Hypothalamus (tissue), 51 donors: ENCODE measurements at places on chromosomes 2 and 18.

DNA sequence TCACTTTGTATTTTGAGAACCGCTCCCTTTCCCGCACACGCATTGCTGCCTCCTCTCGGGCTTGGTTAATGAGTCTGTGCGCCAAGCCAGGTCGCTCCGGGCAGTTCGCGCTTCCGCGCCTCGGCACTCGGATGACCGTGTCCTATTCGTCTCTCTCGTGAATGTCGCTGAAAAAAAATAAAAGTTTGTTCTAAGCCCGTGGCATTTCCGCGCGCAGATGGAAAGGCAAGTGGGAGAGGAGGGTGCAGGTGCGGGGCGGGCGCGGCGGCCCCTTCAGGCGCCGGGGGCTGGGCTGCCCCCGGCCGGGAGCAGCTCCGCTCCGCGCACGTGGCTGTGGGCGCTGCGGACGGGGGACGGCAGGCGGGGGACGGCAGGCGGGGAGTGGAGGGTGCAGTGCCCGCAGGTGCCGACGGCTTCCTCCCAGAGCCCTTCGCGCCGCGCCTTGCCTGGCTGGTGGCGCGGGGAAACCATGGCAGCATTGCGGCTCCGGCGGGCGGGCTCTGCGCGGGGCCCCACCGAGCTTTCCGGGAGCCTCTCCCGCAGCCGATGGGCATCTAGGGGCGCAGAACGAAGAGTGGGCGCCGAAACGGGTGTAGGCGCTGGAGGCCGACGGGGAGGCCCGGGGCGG is 159.6 kb upstream of the SIX2 start:
- no peak for DNase-seq

- no peak for DNase-seq
Measured at GRCh38 chr2:75476761-75477160, 84.0 kb downstream of the EVA1A start.

GRCh38 chr2:17652681-17653394 is 100.8 kb downstream of the SMC6 start:
- DNase-seq, result no peak

DNA sequence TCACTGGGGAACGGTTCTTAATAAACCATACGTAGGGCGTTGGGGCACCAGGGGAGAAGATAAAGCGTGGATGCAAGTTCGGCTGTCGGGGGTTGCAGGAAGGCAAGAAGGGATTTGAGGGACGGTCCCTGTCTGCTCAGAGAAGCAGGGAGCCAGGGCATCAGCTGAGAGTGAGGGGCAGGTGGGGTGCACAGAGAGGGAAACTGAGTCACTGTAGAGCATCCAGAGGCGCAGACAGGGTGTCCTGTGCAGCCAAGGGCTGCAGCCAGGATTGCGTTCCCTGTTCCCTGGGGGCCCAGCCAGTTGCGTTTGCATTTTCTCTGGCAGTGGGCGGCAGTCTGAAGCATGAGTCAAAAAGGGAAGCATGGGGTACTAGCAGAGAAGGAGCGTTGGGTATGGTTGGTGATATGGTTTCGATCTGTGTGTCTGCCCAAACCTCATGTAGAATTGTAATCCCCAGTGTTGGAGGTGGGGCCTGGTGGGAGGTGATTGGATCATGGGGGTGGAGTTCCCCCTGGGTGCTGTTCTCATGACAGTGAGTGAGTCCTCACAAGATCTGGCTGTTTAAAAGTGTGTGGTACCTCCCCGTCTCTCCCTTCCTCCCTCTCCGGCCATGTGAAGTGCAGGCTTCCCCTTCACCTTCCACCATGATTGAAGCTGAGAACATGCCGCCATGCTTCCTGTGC is 202.9 kb downstream of the NDUFA10 start:
- DNase-seq, result no peak

GRCh38 chr18:75858754-75859153 is 431.3 kb upstream of the SMIM21 start:
- DNase-seq, result no peak

- no peak for DNase-seq
Measured at GRCh38 chr2:189629531-189630453, 31.5 kb upstream of the ASNSD1 start.

DNA sequence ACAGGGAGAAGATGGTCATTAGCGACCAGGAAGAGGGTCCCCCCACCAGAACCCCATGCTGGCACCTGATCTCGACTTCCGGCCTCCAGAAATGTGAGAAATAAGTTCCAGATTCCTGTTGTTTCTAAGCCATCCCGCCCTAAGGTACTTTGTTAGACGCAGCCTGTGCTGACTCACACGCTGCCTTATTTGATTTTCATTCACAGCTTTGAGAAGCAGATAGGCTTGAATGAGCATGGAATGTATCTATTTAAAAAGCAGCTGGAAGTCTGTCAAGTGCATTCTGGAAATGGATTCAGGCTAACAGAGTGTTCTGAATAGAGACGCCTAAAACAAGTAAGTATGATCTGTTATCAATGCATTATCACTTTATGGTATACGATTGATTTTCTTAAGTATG is 8.3 kb upstream of the IL1R2 start:
- DNase-seq, result no peak

GRCh38 chr2:85579266-85579935 is 2.0 kb downstream of the VAMP8 start:
- DNase-seq, result no peak

GRCh38 chr2:73291093-73291460 is 2.3 kb downstream of the EGR4 start:
- no peak for DNase-seq

- no peak for DNase-seq
Measured at GRCh38 chr18:62345909-62346308, 20.8 kb downstream of the TNFRSF11A start.

DNA sequence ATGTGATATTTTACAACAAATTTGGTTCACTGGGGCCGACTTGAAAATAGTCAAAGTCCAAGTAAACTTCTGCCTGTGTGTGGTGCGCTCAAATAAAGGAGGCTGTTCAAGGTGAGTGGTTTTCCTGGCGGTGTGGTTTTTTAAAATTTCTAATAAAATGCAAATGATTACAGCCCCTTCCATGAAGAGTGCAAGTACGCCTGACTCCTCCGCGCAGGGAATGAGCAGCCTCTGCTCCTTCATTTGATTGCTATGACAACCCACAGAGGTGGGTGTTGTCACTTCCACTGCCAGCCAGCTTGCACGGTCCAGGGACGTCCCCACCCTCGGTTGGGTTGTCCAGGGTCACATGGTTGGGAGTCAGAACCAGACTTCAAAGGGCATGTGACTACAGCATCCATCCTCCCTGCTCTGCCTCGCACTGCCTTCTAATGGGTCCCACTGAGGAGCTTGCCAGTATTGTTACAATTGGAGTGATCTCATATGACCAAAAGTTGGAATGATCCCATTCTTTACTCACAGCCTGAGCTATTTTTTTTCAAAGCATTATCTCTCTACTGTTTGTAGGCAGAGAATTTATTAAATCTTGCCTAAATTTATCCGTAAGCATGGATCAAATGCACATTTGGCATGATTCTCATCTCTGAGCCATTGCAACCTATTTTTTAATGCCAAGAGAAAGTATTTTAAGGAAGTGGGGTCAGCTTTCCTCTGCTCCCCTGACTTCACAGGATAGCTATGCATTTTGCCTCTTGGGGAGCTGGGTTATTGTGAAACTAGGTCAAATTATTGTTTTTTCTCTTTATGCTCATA is 121.3 kb downstream of the AGAP1 start:
- DNase-seq, result peak; percentile 86

GRCh38 chr2:23753291-23754010 is 173.5 kb downstream of the ATAD2B start:
- DNase-seq, result no peak

- DNase-seq, result no peak
Measured at GRCh38 chr18:67938660-67939059, 422.1 kb upstream of the DSEL start.

DNA sequence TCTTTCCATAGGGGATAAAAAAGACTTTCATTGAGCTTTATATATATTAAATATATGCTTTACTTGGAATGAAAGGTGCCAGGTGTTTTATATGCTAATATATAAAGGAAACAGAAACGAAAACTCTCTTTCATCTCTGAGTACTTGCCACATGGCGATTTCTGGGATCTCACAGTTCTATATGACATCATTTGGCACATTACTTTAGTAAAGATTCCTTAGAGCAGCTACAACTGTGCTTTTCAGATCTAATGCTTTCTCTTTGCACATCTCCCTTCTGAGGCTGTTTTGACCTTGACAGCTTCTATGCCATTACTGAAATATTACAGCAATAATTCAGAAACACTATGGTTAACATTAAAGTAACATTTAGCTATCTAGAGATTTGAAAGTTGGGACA is 1082.9 kb upstream of the CDH2 start:
- no peak for DNase-seq

GRCh38 chr2:98347298-98348065 is 1.2 kb downstream of the CNGA3 start:
- no peak for DNase-seq

- DNase-seq, result no peak
Measured at GRCh38 chr2:106358081-106358480, 110.1 kb downstream of the RGPD3 start.

GRCh38 chr2:25517701-25518100 is 155.7 kb downstream of the DTNB start:
- no peak for DNase-seq
